ENCODE measurements at places on chromosomes 4 and X.
A peak's percentile ranks its signal among the peaks of the same experiment; 100 is the strongest.

DNA sequence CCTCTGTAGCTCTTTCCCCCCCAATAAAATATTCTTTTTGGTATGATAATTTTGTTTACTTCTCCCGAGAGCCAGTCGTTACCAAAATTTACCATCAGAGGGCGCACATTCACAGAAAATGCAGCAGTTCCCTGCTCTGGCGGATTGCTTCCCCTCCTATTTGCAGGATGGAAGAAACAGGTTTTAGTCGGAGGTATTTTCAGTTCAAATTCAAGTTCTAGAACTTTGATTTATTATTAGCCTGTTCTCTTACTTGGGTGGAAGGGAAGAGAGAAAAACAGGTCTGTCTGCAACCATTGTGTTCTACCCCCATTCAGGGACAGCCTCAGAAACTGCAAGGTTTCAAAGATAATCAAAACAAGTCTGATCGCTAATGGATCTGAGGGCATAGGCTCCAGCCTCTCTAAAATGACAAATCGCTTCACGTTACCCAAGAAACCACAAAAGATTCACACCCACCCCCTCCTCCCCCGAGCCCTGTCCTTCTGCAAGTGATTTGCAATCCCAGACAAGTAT is 263.8 kb upstream of the RPS6KA3 start:
- DNase-seq = peak; percentile 48

- DNase-seq = no peak
Observed at GRCh38 chr4:1470393-1470670, 64.1 kb upstream of the NKX1-1 start.

- no peak for DNase-seq
Observed at GRCh38 chrX:40273356-40274050, 175.7 kb upstream of the BCOR start.

GRCh38 chrX:13599491-13599890 is 30.1 kb downstream of the EGFL6 start:
- DNase-seq = no peak

DNA sequence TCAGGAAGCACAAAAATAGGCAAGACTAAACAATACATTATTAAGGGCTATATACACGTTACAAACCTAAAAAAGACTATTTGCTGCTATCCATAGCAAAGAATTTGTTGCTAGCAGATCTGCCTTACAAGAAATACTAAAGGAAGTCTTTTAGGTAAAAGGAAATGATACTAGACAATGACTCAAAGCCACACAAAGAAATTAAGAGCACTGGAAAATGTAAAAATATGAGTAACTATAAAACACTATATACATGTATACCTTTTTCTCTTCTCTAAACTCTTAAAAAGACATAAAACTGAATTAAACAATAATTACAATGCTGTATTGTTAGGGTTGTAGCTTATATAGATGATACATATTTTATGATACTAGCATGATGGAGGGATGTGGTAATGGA is 25.7 kb downstream of the SLC9A7 start:
- no peak for DNase-seq

DNA sequence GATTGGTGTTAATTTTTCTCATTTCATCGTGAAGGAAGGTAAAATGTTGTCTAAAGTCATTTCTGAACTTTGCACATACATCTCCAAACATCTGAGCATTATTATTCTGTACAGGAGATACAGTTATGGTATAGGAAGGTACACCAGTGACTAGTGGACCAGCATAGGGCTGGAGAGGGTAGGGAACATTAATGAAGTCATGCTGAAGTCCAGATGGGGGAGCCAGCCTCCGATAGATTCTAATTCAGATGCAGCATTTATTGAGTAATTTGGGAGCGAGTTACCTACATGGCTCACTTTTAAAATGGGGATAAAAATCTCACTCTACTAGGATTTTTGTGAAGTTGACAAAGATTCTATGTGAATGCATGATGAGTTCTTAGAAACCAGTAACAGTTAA is 34.9 kb downstream of the AMELX start:
- DNase-seq = no peak

GRCh38 chr4:48205107-48205506 is 64.5 kb downstream of the TEC start:
- no peak for DNase-seq

DNA sequence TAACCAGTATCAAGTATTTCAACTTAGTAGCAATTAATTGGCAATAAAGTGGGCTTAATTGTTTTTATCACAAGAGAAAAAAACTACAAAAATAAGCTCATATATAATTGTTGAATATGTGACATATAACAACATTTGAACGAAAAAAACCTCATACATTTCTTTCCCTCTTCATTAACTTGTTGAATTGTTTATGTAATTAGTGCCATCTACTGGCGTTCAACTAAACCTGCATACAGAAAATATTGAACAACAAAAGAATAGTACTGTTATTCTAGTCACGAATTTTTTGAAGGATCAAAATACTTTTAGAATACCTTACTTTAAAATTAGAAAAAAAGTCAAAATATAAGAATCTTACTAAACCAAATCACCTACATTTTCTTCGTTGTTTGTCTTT is 586.5 kb upstream of the FTHL17 start:
- DNase-seq = peak; percentile 34

- DNase-seq = no peak
Observed at GRCh38 chrX:131735127-131735526, 191.3 kb downstream of the OR13H1 start.

GRCh38 chrX:55135171-55135570 is 46.4 kb downstream of the PAGE2 start:
- peak; percentile 44 for DNase-seq

Data from NCI-H460 (cell line).